ENCODE measurements at places on chromosomes 16 and 17. TPM values are rescaled to one million over a fixed set of nuclear protein-coding genes. Genes with fewer than 3 reads are reported as not detected.

- H3K27ac ChIP-seq = peak overlapping the region; percentile 50
- H3K27me3 ChIP-seq = peaks cover 16% of the 10 kb centered on the region
- H3K4me3 ChIP-seq = peak overlapping the region; percentile 35
- H3K36me3 ChIP-seq = no peaks in the 10 kb centered on the region
Measured at GRCh38 chr17:83151442-83152226, 72.2 kb downstream of the METRNL start.

- no peak for DNase-seq
- no peak overlapping the region for H3K4me3 ChIP-seq
- H3K36me3 ChIP-seq = peaks cover 13% of the 10 kb centered on the region
Measured at GRCh38 chr17:836151-836550, 54.0 kb downstream of the MRM3 start.

- peaks cover 3% of the 10 kb centered on the region for H3K27me3 ChIP-seq
- peaks cover 2% of the 10 kb centered on the region for H3K4me1 ChIP-seq
- no peak overlapping the region for H3K27ac ChIP-seq
- no peaks in the 10 kb centered on the region for H3K36me3 ChIP-seq
- no peak overlapping the region for H3K4me3 ChIP-seq
Measured at GRCh38 chr16:4194661-4195060, 47.2 kb downstream of the SRL start.

DNA sequence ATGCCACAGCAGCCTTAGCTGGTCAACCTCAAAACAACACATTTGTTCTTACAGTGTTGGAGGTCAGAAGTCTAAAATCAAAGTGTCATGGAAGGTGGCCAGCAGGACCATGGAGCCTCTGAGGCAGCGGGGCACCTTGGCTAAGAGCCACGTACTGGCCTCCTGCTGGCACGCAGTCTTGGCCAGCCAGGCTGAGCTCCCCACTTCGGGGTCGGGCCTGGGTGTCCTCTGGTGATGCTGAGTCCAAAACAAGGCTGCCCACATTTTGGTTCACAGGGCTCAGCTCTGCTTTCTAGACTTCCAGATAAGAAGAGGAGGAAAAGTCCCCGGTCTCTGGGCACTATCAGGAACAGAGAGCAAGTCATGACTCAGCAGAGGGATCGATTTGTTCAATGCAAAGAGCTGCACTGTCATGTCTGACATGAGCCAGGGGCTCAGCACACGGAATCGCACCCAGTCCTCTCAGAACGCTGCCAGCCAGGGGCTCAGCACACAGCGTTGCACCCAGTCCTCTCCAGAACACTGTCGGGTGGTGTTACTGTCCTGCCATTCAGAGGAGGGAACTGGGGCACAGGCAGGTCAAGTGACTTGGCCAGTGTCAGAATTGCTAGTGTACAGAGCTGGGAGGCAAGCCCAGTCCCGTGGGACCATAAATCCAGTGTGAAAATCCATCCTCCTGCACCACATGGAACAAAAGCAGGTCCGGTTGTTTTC is 2.5 kb downstream of the LGALS9 start:
- no peaks in the 10 kb centered on the region for H3K27me3 ChIP-seq
- peaks cover 9% of the 10 kb centered on the region for H3K4me1 ChIP-seq
- no peak for DNase-seq
- H3K27ac ChIP-seq = no peak overlapping the region
- H3K36me3 ChIP-seq = no peaks in the 10 kb centered on the region

DNA sequence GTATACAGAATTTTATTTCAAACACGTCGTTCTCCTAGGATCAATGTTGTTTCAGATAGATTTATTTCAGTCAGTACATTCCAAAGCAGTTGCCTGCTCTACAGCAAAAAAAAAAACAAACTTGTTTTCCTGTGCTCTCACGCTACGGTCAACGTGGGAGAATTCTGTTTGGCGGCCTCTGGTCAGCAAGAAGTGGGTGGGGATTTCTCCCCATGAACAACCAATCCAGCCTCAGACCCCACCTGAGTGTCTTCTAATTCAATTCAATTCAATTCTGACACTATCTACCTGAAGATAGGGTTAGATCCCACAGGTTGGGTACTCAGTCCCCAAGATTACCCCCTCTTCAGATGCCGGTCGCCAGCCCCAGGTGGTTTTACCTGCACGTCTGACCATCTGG is 22.1 kb downstream of the C17orf58 start:
- no peaks in the 10 kb centered on the region for H3K27me3 ChIP-seq
- no peak overlapping the region for H3K4me3 ChIP-seq
- no peak for DNase-seq
- no peak overlapping the region for H3K27ac ChIP-seq

DNA sequence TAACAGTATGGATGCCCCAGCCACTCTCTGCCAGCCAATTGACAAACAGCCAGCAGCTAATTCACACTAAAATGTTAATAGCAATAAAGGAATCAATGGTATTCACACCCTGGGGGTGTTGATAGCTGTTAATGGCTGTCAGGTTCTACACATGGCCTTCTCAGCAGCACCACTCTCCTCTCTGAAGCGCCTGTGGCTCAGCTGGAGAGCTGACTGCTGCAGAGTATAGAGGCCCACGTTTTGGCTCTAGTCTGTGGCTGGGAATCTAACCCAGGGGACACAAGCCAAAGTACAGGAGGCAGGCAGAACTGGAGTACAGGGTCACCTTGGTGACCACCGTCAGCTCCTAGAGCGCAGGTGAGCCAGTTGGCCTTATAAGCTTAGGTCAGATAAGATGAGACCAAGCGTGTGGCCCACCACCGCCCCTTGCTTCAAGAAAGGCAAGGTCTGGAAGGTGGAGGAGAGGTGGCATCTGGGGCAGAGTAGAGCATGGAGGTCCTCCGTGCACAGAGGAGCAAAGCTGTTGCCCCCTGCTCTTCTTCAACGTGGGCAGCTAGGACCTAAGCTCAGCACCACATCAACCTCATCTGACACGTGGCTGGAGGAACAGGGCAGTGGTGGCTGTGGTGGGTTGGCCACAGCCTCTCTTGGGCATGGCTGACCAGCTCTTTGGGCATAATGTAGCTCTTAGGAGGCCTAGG is 25.4 kb downstream of the CCR7 start:
- H3K4me3 ChIP-seq = no peak overlapping the region
- peaks cover 31% of the 10 kb centered on the region for H3K4me1 ChIP-seq
- H3K36me3 ChIP-seq = no peaks in the 10 kb centered on the region
- DNase-seq = no peak
- peaks cover 5% of the 10 kb centered on the region for H3K27me3 ChIP-seq
- H3K27ac ChIP-seq = no peak overlapping the region

Gene TPSG1
- 0.43 TPM for total RNA-seq

Gene TEKT5
- total RNA-seq = 0.52 TPM

DNA sequence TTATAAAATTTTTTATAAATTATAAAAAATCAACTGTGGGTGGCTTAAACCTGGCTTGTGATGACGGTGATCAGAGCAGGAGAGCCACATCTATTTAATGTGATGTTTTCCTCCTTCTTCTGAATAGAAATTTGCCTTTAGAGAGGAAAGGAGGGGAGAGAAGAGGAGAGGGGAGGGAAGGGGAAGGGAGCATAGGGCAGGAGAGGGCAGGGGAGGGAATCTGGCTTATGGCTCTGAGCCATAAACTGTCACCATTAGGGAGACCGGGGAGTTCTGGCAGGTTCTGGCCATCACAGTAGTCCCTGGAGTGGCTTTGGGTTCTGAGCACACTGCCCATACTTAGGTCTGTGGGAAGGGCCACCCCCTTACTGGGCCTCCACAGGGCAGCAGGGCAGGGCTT is 167.8 kb downstream of the ENGASE start:
- H3K27me3 ChIP-seq = peaks cover 18% of the 10 kb centered on the region
- peaks cover 3% of the 10 kb centered on the region for H3K4me1 ChIP-seq
- H3K4me3 ChIP-seq = no peak overlapping the region
- H3K36me3 ChIP-seq = no peaks in the 10 kb centered on the region

Gene WNT3
- total RNA-seq = 47.7 TPM

Gene HSD17B2
- total RNA-seq = 17.8 TPM

Gene RNF157
- total RNA-seq = 27.0 TPM

DNA sequence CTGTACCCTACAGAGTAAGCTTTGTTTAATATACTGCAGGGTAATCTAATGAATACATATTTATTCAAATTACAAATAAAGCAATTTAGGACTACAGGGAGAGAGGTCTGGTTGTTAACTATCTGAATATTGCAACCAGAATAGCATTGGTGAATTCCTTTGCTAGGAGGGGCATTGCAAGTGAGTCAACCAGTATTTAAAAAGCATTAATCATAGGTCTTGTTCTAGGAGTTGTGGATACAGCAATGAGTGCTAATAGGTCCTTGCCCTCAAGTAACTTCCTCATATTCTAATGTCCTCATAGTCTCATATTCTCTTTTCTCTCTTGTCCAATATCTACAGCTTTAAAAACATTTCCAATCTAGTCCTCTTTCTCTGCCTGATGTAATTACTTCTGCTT is 531.4 kb downstream of the CDH11 start:
- H3K4me1 ChIP-seq = peaks cover 4% of the 10 kb centered on the region
- no peaks in the 10 kb centered on the region for H3K36me3 ChIP-seq
- DNase-seq = no peak
- no peak overlapping the region for H3K4me3 ChIP-seq
- peaks cover 4% of the 10 kb centered on the region for H3K27me3 ChIP-seq

GRCh38 chr17:64084086-64084939 is 45.6 kb downstream of the ERN1 start:
- H3K4me3 ChIP-seq = no peak overlapping the region
- no peaks in the 10 kb centered on the region for H3K27me3 ChIP-seq
- no peaks in the 10 kb centered on the region for H3K36me3 ChIP-seq
- H3K4me1 ChIP-seq = peaks cover 7% of the 10 kb centered on the region
- H3K27ac ChIP-seq = no peak overlapping the region

- H3K27ac ChIP-seq = no peak overlapping the region
- DNase-seq = no peak
- H3K4me1 ChIP-seq = peaks cover 9% of the 10 kb centered on the region
Measured at GRCh38 chr16:83143788-83144187, 517.0 kb downstream of the CDH13 start.

DNA sequence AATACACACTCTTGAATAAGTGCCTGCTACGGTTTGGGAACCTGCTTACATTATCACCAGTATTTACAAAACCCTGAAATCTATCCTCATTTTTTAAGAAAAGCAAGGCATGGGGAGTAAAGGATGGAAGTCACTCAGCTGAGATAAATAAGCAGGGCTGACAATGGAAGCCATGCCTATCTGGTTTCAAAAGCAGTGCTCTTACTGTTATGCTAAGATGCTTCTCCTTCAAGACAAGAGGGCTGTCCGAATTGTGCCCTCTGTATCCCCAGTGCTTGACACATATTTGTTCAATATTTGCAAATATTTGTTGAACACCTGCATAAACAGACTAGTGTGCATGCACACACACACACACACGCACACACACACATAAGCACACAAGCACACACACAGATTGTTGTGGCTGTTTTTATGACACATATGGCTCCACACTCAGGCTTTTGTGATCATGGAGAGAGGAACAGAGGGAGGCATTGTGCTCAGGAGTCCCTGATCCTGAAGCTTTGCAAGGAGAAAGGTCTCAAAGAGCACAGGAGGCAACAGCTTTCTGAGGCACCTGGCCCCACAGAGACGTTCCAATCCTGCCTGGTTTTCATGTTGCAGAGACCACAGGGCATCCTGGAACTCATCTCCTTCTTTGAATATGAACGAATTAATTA is 401.6 kb upstream of the CDH11 start:
- H3K4me1 ChIP-seq = peaks cover 42% of the 10 kb centered on the region
- H3K36me3 ChIP-seq = no peaks in the 10 kb centered on the region
- peaks cover 28% of the 10 kb centered on the region for H3K27me3 ChIP-seq
- H3K27ac ChIP-seq = no peak overlapping the region
- H3K4me3 ChIP-seq = no peak overlapping the region
- DNase-seq = no peak

GRCh38 chr16:49581630-49582298 is 208.2 kb downstream of the C16orf78 start:
- no peak for DNase-seq
- no peak overlapping the region for H3K4me3 ChIP-seq
- H3K27me3 ChIP-seq = no peaks in the 10 kb centered on the region
- H3K4me1 ChIP-seq = peaks cover 44% of the 10 kb centered on the region
- no peaks in the 10 kb centered on the region for H3K36me3 ChIP-seq

DNA sequence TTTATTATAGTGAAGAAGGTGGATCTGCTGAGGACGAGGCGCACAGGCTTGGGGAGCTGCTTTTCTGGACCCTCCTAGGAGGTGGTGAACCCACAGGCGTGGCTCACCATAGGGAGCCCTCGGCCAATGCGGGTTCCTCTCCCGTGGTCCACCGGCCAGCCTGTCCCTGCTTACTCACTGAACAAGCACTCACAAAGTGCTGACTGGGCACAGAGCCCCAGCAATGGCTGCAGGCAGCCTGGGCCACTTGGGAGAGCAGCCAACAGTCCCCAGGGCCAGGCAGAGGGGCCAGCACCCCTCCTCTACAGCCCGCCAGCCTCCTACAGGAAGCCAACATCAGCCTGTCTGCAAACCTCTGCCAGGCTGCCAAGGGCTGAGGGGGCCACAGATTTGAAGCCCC is 19.1 kb upstream of the NCBP3 start:
- no peak overlapping the region for H3K4me3 ChIP-seq
- no peaks in the 10 kb centered on the region for H3K36me3 ChIP-seq
- no peak for DNase-seq
- H3K27ac ChIP-seq = no peak overlapping the region
- no peaks in the 10 kb centered on the region for H3K27me3 ChIP-seq
- H3K4me1 ChIP-seq = no peaks in the 10 kb centered on the region

Gene SF3B3
- 283 TPM for total RNA-seq

Gene SMIM36
- total RNA-seq = not detected

- H3K4me1 ChIP-seq = no peaks in the 10 kb centered on the region
- no peak overlapping the region for H3K4me3 ChIP-seq
- no peak for DNase-seq
- H3K27ac ChIP-seq = no peak overlapping the region
Measured at GRCh38 chr17:34012709-34013375, 242.2 kb upstream of the CCL2 start.

Data from type B pancreatic cell (in vitro differentiated cells).